ENCODE measurements at places on chromosomes 2 and 18.

DNA sequence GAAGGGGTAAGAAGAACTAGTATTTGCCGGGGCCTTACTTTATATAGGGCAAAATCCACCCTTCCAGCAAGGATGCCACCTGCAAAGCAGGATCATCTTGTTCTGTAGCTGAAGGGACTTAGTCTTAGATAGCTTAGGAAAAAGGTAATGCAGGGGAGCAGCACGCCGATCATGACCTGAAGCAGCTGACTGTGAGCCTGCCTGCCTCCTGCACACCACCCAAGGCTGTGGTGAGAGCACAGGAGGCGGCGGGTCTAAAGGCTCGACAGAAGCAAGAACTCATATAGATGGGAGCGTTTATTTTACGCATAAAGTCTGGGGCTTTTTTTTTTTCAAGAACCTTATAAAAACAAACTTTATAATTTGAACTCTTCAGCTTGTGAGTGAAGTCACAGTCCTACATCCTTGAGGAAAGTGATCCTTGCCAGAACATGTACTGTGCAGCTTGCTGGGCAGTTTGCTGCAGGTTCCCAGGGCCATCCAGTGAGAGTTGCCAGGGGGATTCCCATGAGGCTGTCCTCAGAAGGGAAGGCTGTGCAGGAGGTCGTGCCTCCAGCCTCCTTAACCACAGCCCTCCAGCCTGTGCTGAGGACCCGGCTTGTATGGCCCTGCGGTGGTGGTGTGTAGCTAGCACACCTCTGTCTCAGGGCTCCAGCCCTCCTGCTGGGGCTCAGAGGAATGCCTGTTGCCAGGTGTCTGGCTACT is 92.1 kb downstream of the RNF144A start:
- DNase-seq = no peak

DNA sequence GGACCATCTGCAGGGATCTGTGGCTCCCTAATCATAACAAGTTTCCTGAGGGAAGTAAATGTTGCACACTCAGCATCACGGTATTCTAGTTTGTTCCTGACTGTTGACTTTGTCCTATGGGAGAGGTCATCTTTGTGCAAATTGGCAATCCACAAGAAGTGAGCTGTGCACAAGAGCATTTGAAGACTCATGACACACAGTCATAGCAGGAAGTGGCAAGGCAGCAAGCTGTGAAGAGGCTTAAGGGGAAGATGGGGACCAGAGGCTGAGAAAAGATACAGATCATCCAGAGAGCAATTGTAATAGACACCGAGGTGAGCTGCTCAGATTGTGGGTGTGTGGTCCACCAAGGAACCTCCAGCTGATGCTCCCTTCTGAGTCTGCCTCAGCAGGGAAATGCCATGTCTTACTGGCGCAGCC is 2.7 kb downstream of the TNP1 start:
- DNase-seq = no peak

DNA sequence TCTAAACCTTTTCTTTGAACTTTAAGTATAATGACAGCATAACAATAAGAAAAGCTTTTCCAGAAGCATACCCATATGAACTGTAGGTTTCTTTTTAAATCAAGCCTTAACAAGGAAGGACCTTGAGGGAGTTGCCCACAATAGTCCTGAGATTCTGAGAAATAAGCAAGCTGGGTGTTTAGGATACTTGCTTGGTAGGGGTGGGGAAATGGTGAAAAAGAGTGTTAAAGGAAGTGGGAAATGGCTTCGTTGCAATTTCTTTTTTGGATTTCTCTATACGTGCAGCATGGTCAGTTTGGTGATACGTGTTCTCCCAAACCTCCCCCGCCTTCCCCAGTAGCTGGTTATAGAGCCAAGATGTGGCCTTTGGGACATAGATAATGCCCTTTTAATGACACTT is 17.2 kb downstream of the INSIG2 start:
- DNase-seq = no peak

GRCh38 chr2:100639588-100640390 is 77.0 kb downstream of the PDCL3 start:
- no peak for DNase-seq

DNA sequence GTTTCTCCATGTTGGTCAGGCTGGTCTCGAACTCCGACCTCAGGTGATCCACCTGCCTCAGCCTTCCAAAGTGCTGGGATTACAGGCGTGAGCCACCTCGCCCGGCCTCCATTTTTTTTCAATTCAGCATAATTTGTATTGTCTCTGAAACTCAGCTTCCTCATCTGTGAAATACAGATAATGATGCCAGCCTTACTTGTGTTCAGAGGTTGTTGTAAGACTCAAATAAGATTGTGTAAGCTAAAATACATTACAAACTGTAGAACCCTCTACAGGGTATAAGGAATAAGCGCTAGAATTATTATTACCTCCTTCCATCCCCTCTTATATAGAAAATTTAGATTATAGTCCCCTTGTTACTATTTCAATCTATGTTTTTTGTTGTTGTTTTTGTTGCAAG is 24.8 kb upstream of the STARD7 start:
- DNase-seq = no peak

DNA sequence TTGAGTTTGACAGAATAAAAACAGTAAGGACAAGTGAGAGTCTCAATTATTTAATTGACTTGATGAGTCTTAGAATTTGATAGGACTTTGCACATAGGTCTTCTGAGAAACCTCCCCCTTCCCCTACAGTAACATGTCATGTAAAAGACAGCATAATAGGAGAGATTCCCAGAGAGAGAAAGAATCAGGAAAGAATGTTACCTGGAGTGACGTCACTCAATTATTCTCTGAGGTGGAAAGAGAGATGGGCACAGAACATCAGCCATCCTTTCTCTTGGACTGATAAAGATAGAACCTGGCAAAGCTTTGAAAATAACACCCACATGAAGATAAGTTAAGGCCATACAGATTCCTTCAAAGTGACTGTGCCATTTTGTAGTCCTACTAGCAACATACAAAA is 19.3 kb upstream of the FRZB start:
- DNase-seq = no peak

DNA sequence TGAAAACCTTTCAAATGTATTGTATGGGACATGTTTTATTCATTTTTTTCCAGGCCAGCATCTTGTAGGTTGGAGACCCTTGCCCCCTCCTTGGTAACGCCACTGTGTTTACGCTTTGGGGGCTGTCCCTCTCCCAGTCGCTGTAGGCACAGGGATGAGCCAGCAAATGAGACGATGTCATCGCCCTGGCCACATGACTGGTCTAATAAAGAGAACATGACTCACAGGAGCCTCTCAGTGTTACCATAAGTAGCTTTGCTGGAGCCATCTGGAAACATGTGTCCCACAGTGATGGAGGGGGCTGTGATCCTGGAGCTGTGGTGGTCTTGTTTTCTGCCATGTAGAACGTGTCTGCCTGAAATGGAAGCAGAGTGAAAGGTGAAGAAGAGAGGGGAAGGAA is 78.9 kb downstream of the CD8B2 start:
- no peak for DNase-seq

GRCh38 chr2:207397917-207398655 is 131.7 kb upstream of the CREB1 start:
- no peak for DNase-seq

GRCh38 chr2:173978447-173978846 is 13.3 kb upstream of the SP3 start:
- no peak for DNase-seq

DNA sequence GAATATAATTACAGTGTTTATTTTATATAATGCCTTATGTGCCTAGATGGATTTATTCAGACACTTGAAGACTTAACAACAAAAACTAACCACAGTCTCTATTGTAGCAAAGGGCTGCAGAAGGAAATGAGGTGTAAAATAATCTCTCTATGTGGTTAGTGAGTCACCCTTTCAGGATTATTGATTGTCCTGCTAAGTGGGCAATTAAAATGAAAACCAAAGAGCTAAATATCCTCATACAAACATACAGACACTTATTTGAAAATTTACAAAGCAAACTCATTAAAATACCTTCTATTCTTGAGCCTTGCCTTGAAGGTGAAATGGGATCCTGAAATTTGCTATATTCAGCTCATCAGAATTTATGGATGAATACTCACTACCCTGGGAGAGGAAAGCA is 27.7 kb upstream of the DCC start:
- no peak for DNase-seq

DNA sequence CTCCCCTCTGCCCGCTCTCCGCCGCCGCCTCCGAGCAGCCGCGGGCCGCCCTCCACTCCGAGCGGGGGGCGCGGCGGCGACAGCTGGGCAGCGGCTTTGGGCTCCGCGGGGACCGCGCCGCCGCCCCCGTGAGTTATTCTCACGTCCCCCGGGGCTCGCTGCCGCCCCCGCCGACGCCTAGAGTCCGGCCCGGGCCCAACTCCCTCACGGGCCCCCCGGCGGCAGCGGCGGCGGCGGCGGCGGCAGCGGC is 645 bp downstream of the MIB1 start:
- DNase-seq = no peak

- DNase-seq = no peak
Observed at GRCh38 chr18:51337406-51337805, 139.9 kb upstream of the MEX3C start.

GRCh38 chr2:8549273-8549922 is 132.5 kb upstream of the ID2 start:
- DNase-seq = no peak

GRCh38 chr2:109597283-109597682 is 16.5 kb downstream of the SEPTIN10 start:
- no peak for DNase-seq

GRCh38 chr2:41966431-41966893 is 81.4 kb upstream of the PKDCC start:
- no peak for DNase-seq

GRCh38 chr18:9869715-9870430 is 15.9 kb upstream of the TXNDC2 start:
- no peak for DNase-seq

DNA sequence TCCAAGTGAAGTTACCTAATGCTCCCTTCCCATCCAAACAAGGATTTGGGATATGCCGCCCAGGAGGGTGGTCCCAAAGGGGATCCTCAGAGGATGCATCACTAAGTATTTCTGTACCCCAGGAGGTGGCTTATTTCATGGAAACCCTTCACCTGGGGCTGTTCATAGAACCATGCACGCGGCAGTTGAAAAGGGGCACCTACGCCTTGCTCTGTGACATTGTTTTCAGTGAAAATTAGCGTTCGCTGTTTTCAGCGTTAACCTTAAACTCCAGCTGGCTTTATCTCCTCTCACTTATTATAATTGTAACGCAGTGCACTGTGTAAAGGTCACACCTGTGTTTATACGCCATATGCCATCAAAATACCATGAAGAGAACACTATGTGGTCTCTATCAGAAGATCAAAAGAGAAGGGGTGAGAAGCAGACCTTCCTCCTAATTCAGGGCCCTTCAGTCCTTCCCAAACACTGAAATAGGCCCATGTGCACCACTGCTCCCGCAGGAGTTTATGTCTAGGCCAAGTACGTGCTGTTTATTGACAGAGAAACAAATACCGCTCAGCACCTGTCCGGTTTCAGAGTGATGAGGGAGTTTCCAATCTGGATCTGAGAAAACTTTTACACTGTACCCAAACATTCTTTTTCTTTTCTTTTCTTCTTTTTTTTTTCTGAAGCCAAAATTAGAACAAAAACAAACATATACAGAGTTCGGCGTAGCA is 162.1 kb downstream of the BCL2 start:
- DNase-seq = no peak

- no peak for DNase-seq
Observed at GRCh38 chr2:197514754-197515153, 1.1 kb upstream of the MOB4 start.
